ENCODE measurements at places on chromosomes 11 and 22. TPM values are rescaled to one million over a fixed set of nuclear protein-coding genes. Genes with fewer than 3 reads are reported as not detected.

Gene ANGPTL5
- not detected for total RNA-seq

Gene TOP3B
- 14.2 TPM for total RNA-seq

Gene ALDH3B1
- 7.4 TPM for total RNA-seq

Gene SERHL2
- total RNA-seq, result 2.9 TPM

Gene LRRC74B
- total RNA-seq, result not detected

Gene RIN1
- 0.70 TPM for total RNA-seq

Gene GAB4
- not detected for total RNA-seq

Gene BTG4
- total RNA-seq, result not detected

Gene GNAZ
- 0.20 TPM for total RNA-seq
